Right lung (tissue), 10 donors: ENCODE measurements at places on chromosomes 3 and 15. TPM values are rescaled to one million over a fixed set of nuclear protein-coding genes. Genes with fewer than 3 reads are reported as not detected.

DNA sequence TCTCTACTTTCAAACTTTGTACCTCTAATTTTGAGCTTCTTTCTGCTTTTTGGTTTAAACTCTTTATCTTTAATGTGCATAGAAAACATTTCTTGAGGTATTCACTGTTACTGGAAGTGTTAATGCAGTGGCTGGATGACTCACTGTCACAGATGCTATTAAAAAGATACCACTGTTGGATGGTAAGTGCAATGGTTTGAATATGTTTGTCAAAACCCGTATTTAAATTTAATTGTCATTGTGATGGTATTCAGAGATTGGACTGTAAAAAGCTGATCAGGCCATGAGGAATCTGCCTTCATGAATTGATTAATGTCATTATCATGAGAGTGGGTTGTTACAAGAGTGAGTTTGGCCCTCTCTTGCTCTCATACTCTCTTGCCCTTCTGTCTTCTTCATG, 70.6 kb downstream of the AP4E1 start:
- DNase-seq = no peak

- no peak for DNase-seq
These were observed 268.4 kb downstream of the IGSF11 start for GRCh38 chr3:118766306-118766669.

- no peak for DNase-seq
These were observed 81.8 kb upstream of the THBS1 start for GRCh38 chr15:39499042-39499441.

DNA sequence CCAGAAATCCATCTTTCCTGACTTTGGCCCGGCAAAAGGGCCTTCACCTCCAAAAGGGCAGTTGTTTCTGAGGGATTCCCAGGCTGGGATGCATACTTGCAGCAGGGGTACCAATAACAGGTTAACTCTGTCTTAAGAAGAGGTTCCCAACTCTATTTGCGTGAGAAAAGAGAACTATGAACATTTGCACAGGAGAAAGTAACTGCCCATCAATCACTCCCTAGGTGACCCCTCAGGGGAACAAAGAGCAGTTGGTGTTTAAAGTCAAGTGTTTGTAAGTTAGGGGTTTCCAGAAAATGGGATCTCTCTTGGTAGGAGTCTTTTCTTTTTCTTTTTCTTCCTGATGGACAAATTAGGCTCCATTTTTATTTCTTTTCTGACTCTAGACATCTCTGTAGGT, 97.3 kb downstream of the EPHB1 start:
- DNase-seq = no peak

DNA sequence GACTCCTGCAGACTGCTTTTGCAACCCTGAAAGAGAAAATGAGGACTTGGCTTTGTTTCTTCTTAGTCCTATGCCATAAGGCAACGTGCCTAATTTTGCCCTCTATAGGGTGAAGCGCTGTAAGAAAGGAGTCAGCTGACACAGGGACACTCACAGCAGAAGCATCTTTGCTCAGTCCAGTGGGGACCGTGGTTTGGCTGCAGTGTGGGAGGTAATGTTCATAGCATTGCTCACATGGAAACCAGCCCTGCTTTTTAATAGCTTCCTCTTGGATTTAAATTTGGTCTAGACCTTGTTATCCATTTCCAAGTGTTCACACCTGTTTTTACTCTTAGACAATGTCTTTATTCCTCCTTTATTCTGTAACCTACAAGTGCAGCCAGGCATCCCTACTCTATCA, 1032.1 kb downstream of the NTRK3 start:
- DNase-seq = no peak

GRCh38 chr15:25175789-25176615, 221.2 kb downstream of the SNRPN start:
- no peak for DNase-seq

DNA sequence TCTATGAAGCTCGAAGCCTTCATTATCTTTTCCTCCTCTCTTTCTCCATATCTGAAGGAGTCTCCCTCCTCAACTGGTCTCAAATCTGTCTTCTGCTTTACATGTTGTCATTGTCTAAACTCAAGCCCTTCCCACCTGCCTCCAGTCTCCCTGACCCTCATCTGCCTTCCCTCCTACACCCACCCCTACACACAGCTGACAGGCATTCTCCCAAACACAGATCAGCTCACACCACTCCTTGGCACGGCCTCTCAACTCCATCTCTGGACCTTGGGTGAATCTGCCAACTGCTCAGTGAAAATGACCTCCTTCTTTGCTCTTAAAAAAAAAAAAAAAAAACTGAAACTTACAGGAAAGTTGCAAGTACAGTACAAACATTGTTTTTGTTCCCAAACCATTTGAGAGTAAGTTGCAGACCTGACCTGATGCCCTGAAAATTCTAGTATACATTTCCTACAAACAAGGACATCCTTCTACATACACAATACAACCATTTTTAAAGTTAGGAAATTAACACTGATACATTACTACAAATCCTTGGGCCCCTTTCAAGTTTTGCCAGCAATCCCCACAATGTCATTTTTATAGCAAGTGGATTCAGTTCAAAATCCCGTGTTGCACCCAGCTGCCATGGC, 49.4 kb upstream of the UBE2E1 start:
- no peak for DNase-seq

DNA sequence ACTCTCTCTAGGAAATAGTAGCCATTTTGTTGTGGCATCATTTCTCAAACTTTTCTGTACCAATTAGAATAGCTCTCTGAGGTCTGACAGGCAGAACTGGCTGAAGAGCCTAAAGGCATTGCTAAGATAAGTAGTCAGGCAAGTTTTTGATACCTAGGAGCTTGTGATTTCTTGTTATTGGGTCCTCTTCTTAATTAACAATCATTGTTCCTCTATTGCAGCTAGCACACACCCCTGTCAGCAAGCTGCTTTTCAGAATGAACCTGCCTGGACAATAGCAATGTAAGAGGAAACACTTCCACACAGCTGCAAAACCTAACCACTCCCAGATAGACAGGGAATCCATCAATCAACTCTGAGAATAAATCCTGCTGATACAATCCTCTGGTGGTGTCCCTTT, 403.9 kb upstream of the TBL1XR1 start:
- no peak for DNase-seq

GRCh38 chr15:61169275-61169903, 59.7 kb downstream of the RORA start:
- no peak for DNase-seq

- DNase-seq = no peak
These were observed 30.6 kb upstream of the SNRPN start for GRCh38 chr15:24924153-24924552.

DNA sequence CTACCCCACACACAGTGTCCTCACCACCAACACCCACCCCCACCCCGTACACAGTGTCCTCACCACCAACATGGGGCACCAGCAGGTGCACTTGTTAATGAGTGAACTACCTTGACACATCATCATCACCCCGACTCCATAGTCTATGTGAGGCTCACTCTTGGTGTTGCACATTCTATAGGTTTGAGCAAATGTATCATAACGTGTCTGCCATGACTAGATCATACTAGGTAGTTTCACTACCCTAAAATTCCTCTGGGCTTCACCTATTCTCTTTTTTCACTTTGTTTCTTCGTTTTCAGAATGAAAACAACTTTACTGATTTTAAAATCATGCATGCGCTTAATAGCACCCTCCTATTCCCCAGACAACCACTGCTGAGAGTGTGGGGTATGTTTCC, 102.6 kb upstream of the SLC6A6 start:
- no peak for DNase-seq

GRCh38 chr15:74239051-74239705, 3.1 kb downstream of the CCDC33 start:
- no peak for DNase-seq

DNA sequence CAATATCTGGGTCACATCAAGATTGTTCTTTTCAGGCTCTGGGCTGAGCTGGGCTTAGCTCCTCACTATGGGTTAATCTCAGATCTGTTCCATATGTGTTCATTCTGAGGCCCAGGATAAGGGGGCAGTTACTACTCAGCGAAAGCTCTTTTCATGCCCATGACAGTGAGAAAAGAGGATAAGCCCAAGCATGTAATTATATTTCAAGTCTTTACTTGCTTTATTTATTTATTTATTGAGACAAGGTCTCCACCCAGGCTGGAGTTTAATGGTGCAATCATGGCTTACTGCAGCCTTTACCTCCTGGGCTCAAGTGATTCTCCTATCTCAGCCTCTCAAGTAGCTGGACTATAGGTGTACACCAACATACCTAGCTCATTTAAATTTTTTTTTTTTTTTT, 44.7 kb upstream of the SELENOK start:
- DNase-seq = no peak

DNA sequence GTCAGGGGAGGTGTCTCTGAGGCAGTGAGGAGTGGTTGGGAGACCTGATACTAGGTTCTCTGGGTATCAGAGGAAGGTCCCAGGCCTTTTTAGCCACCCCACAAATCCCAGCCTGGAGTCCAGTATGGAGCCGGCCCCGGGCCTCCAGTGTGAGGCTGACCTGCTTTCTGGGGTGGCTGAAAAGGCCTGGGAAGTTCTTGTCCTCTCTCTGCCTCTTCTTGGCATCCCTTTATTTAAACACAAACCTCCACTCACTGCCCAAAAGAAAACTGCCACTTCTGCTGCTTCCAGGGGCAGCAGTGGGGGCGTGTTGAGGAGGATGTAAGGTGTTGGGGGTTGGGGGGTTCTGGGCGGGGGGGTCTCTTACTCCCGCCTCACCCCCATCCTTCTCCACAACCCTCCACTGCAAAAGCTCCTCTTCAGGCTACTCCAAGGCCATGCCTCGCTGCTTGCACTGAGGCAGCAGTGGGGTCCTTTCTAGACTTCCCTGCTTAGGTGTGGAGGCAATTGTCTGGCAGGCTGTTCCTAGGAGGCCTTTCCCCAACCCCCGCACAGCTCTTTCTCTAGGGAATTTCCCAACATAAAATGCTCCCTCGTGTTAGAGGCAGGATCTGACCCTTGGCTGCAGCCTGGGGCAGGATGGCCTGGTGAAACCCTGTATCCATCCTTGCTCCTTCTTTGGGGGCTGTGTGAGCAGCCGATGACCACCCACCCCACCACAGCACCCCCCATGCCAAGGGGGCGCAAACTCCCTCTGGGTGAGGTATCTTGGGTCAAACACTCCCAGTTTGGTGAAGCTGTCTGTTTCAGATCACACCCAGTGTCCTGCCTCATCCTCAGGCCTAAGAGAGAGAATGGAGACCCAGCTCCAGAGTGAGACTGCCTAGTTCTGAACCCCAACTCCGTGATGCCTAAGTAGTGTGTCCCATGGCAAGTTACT, 12.1 kb upstream of the RAD18 start:
- no peak for DNase-seq

GRCh38 chr3:142946861-142947260, 16.6 kb downstream of the PAQR9 start:
- DNase-seq = no peak

DNA sequence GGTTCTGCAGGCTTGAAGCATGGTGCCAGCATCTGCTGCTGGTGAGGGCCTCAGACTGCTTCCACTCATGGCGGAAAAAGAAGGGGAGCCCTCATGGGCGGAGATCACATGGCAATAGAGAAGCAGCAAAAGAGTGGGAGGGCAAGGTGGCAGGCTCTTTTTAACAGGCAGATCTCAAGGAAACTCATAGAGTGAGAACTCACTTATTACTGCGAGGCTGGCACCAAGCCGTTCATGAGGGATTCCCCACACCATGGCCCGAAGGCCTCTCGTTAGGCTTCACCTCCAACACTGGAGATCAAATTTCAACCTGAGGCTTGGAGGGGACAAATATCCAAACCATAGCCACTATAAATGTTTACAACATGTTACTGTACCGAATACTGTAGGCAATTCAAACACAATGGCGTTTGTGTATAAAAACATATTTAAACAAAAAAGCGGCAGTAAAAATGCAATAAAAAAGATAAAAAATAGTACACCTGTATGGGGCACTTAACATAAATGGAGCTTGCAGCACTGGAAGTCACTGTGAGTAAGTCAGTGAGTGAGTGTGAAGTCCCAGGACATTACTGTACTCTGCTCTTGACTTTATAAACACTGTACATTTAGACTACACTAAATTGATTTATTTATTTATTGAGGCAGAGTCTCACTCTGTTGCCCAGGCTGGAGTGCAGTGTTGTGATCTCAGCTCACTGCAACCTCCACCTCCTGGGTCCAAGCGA, 18.8 kb upstream of the MOBP start:
- DNase-seq = no peak

- no peak for DNase-seq
These were observed 307.6 kb downstream of the ZBTB20 start for GRCh38 chr3:114839476-114839875.

DNA sequence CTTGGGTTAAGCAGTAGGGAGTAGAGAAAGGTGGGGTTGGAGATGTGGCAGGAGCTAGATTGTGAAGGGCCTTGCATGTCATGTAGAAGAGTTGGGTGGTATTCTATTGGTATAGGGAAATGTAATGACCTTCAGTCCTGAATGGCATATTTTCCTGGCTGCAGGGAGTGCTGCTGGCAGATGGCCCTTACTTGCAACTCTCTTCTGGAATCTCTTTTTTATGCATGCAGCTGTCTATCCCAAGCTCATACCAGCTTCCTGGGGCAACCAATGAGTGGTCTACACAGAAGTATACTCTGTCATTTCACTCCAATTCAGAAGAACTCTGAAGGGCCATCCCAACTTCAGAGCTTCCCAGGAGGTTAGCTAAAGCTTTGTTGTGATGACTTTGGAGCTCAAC, 144.7 kb upstream of the ANKRD28 start:
- no peak for DNase-seq

DNA sequence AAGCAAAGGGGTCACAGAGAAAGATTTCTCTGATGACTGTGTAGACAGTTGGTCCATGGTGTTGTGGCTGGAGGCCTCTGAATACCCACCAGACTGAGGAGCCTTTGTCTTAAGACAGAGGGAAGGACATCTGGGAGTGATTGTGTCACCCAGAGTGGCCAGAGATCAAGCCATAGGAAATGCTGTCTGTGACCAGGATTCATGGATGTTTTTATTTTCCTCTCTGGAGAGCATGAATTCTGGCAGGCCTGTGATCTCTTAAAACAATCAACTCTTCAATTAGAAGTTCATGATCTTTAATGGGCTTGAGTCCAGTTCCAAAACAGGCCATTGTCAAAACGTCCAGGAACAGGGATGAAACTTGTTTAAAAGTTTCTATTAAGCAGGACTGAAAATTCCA, 198.9 kb upstream of the CTDSPL start:
- no peak for DNase-seq

PRSS50 gene
- 0.70 TPM for polyA plus RNA-seq

SNTN gene
- 14.6 TPM for polyA plus RNA-seq

KBTBD8 gene
- polyA plus RNA-seq = 1.2 TPM

LIPH gene
- 3.1 TPM for polyA plus RNA-seq

GRK7 gene
- 0.15 TPM for polyA plus RNA-seq

MNS1 gene
- polyA plus RNA-seq = 21.8 TPM

KCNAB1 gene
- 1.7 TPM for polyA plus RNA-seq

CDCP1 gene
- polyA plus RNA-seq = 0.57 TPM

TGM5 gene
- not detected for polyA plus RNA-seq

ZFYVE19 gene
- polyA plus RNA-seq = 31.9 TPM

TMEM108 gene
- 61.8 TPM for polyA plus RNA-seq

UTS2B gene
- polyA plus RNA-seq = 1.7 TPM

SLC7A14 gene
- polyA plus RNA-seq = 0.01 TPM

GALNT15 gene
- polyA plus RNA-seq = 0.58 TPM
